ENCODE measurements at places on chromosomes 12 and 14.

DNA sequence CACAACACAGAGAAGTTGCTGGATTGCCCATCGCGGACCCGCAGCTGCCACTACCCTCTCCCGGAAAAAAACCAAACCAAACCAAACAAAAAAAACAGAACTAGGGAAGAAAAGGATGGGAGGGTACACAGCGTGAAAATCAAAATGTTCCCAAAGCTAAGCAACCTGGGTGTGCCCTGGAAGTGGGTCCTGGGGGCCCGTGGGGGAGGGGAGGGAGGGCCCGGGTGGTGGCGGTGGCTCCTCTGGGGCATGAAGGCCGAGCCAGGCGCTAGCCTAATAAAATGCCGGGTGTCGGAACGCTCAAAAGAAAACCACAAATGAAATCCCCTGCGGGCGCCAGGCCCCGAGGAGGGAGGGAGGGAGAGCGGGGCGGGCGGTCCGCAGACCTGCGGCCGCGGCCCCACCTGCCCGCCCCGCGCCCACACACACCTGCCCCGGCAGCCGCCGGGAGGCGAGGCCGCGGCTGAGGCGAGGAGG is 787 bp downstream of the HECTD4 start:
- peak; percentile 34 for DNase-seq

DNA sequence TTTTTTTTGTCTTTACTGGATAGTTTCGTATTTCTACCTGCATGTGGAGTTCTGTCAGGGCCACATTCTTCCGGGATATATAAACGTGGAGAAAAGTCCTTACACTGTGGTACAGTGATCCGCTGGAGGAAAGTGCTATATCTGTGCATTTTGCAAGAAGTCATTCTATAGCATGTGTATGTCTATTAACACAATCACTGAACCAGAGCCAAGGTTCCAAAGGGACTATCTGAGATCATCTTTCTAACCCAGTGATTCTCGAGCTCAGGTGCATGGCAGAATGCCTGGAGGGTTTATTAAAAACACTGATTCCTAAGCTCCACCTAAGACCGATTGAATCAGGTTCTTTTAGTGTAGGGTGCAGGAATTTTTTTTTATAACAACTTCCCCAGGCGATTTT is 354.0 kb downstream of the NRXN3 start:
- DNase-seq: no peak

DNA sequence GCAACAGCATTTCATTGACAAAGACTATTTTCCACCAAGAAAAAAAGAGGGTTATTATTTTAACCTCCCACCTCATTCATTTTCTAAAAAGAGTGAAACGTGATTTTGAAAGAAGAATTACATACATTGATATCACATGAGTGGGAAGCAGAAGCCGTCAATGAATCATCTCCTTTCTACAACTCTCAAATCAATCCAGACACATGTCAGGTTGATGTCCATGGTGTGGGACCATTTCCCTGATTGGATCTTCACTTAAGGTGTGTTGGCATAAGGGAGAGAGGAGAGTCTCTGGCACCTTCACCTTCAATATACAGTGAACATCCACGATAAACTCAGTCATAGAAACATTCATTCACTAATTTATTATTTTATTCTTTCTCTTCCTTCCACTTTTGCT is 1095.1 kb downstream of the BCL11B start:
- DNase-seq: peak; percentile 60

- no peak for DNase-seq
Observed at GRCh38 chr14:97039717-97040363, 242.7 kb downstream of the VRK1 start.

GRCh38 chr12:128365651-128366231 is 98.8 kb downstream of the TMEM132C start:
- no peak for DNase-seq

DNA sequence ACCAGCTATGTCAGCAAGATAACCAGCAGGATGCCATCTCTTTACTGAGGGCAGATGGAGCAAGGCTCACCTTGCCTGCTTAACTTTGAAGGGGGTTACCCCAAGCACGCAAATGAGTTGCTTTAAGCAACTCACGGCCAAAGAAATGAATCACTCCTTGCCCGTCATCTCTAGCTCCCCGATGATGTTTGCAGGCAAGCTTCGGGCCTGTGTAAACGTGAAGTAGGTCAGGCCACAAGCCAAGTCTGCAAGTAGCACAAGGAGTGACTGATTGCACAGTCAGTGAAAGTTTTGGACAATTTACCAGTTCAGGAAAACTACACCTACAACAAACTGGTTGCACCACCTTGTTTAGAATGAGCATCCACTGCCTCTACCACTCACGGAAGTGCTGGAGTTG is 699.7 kb upstream of the TBX3 start:
- no peak for DNase-seq

GRCh38 chr12:57744194-57744776 is 554 bp upstream of the TSPAN31 start:
- peak; percentile 70 for DNase-seq

DNA sequence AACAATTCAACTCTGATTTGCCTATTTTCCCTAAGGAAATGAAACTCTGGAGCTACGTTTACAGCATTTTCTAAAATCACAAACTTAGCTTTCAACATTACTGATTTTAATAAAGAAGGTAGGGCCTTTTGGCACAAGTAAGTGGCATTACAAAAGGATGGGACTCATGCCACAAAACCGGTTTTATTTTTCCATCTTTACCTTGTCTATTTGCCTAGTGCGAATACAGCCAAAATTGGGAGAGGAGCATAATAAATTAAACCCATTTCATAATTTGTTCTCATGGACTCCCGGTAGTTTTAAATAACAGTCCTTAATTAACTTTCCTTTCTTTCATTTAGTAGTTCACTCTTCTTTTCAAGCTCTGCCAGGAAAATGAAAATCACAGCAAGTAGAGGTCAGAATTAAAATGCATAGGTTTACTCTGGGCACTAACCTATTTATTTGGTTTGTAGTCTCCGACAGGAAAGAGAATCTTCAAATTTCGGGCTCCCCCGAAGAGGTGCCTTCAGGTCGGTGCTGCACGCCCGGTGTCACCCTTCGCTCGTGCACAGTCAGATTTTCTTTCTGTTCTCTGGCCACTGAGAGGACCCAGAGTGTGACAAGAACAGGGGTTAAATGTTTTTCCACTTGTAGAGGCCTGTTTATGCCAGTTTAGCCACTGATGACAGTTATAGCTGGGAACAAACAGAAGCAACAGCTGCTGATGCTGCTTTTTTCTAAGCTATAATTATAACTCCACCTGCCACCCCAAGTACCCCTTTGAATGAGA is at the start of gene BEST3:
BEST3 (minus strand) TSS at position 535 of the 772 bp plus-strand sequence. CDS start 1,505 bp downstream, outside the sequence.
- DNase-seq: no peak

DNA sequence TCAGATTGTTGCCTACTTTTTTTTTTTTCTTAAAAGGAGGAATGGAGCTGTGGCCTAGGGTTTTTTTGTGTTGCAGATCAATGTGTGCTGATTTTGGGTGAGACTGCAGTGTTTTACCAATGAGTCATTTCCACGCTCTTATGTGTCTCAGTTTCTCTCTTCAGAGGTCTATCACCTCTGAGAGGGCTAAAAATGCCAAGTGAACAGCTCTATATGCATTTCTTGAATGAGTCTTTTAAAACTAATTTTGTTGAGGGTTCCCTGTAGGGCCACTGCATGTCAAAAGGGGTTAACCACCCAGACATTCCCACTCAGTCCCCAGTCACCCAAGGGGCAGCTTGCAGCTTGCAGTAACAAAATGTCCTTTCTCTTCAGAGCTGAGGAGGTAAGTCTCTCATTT is 24.3 kb upstream of the GLIPR1L2 start:
- peak; percentile 26 for DNase-seq

- DNase-seq: no peak
Observed at GRCh38 chr12:63170321-63170720, 19.3 kb upstream of the AVPR1A start.

- DNase-seq: no peak
Observed at GRCh38 chr14:54867011-54867410, 35.6 kb downstream of the GCH1 start.

- no peak for DNase-seq
Observed at GRCh38 chr12:128761379-128761790, 62.4 kb downstream of the SLC15A4 start.

GRCh38 chr12:98256830-98257229 is 258.6 kb upstream of the TMPO start:
- no peak for DNase-seq

- no peak for DNase-seq
Observed at GRCh38 chr12:89343127-89343526, 9.2 kb downstream of the DUSP6 start.

- no peak for DNase-seq
Observed at GRCh38 chr14:83320837-83321236, 1787.2 kb upstream of the SEL1L start.

GRCh38 chr14:99267837-99268781 is 3.9 kb downstream of the BCL11B start:
- no peak for DNase-seq

- DNase-seq: no peak
Observed at GRCh38 chr12:21848192-21848591, 73.7 kb upstream of the KCNJ8 start.

DNA sequence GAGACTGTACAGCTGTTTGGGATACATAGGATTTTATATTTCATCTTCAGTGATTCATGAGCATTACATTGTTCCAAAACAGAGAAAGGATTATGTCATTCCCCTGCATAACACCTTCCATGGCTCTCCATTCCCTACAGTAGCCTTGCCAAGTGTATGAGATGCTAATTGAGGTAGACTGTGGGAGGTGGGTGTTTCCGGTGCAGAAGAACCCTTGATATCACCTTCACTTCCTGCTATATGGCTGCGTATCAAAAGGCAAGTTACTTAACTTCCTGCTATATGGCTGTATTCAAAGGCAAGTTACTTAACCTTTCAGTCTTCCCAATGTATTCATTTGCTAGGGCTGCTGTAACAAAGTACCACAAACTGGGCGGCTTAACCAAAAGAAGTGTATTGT is 11.2 kb downstream of the FAR2 start:
- DNase-seq: no peak

DNA sequence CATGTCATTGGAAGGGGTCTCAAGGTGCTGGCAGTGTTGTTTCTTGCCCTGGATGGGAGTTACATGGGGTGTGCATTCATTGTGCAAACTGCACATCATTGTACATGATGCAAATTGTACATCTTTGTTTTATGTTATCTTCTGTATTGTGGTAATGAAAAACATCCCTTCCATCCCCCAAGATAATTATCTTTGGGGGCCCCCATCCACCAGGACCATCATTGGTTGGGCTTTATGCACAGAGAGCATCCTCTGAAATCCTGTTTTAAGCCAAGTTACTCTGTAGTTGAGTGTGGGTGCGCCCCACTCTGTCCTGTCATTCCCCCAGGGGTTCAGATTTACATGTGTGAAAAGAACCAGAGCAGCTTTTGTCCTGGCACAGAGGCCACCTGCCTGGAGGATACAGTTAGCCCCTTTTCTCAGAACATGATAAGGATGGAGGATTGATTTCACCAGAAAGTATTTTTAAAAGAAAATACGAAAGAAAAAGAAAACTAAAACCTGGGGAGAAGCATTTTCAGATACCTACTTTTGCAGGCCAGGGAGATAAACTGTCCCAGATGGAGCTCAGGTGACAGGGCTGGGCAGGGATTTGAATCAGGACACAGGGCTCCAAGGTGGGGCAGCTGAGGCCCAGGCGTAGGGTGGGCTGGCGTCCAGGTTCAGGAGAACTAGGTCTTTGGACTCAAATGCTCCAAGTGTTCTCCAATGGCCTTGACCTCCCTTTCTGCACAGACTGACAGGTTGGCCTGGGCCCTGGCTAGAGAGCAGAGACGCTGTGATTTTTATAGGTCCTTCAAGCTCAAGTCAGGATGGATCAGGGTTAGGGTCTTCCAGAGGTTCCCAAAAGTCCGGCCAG is 17.2 kb downstream of the WSCD2 start:
- no peak for DNase-seq

DNA sequence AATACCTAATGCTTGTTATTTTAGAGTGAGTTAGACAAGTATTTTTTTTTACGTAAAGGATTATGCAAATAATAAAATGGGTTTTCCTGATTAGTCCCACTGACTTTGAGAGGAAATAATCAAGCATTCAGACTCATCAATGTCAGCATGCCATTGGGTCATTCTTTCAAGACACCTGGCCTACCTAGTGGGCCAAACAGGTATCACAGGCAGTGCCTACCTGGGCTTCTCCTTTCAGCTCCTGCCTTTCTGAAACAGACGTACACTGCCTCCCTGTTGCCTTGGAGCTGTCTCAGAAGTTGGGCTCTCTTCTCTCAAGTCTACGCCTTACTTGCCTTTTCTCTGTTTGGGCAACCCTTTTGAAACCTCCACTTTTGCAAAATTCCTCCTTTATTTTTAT is 545.6 kb downstream of the SNAPC1 start:
- no peak for DNase-seq

DNA sequence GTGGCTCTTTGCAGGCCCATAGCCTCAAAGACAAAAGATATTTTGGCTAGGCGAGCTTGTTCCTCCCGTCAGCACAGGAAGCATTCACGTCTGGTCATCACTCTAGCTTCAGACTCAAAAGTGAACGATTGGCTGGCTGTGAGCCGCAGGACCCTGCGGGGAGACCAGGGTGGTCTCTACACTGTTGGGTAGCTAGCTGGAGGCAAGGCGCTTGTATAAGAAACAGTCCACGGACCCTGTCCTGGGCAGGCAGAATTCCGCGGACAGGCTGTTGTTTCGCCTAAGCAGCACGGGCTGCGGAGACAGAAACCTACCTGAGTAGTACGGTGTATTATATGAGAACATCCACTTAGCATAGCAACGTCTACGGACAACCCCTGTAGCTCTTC is 29.6 kb downstream of the WBP11 start:
- DNase-seq: peak; percentile 39

DNA sequence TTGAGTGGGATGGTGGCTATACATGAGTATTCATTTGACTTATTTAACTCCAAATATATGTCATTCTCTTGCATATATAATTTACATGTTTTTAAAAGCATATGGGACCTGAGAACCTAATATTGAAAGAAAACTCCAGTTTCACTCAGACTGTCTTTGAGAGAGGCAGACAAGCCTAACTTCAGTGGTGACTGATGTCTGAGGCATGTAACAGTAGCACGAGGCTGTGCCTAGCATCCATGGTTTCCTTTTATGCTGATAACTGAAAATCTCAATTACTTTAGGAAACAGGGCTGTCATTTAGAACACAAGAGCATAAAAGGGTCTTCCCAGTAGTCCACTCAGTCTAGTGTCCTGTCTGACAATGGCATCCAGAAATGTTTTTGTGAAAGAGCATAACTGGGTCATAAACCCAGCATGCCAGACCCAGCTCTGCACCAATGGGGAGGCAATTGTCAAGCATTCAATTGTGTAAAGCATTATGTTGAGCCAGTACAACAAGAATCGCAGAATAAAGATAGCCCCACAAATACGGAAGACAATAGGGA is 24.3 kb downstream of the MAPK1IP1L start:
- DNase-seq: no peak

- no peak for DNase-seq
Observed at GRCh38 chr14:90714811-90715210, 101.4 kb downstream of the TTC7B start.

- DNase-seq: no peak
Observed at GRCh38 chr12:60308366-60308991, 712.6 kb downstream of the SLC16A7 start.

DNA sequence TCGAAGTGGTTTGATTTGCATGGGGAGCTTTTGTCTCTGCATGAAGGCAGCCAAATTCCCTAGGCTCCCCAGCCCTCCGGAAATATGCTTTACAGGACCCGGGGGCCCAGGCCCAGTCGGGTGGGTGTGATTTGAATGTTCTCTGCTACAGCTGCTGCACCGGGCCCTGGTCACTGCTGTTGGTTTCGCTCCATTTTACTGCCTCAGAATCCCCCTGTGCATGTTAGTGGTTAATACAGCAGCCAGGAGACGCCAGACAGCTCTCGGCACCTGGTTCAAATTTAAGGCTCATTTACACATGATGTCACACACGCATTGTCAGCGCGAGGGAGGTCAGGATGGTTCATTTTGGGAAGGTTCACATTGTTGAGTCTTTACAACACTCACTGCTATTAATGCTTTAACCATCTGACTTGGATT is 99.6 kb downstream of the SLC38A6 start:
- DNase-seq: no peak

Data from activated CD4-positive, alpha-beta T cell treated with anti-CD3 and anti-CD28 coated beads, Interleukin-2, Interleukin-6, amounts not matched to agents 100 ng/mL and 50 ng/mL, durations not matched to agents 16 hours and 8 hours (primary cell).